NCI-H1930 (cell line): ENCODE measurements at places on chromosomes 7 and 10.

- DNase-seq = no peak
These were observed 8.1 kb downstream of the TASOR2 start for GRCh38 chr10:5692461-5693358.

- no peak for DNase-seq
These were observed 88.0 kb downstream of the FGFR2 start for GRCh38 chr10:121510201-121510771.

GRCh38 chr10:121155742-121156474, 304.7 kb downstream of the WDR11 start:
- no peak for DNase-seq

- DNase-seq = no peak
These were observed 1509.7 kb upstream of the LRRTM3 start for GRCh38 chr10:65416094-65416493.

- no peak for DNase-seq
These were observed 6.7 kb downstream of the CALN1 start for GRCh38 chr7:72405418-72405817.
